ENCODE measurements at places on chromosomes 4 and X. TPM values are rescaled to one million over a fixed set of nuclear protein-coding genes. Genes with fewer than 3 reads are reported as not detected.

- no peak for DNase-seq
- peaks cover 5% of the 10 kb centered on the region for H3K36me3 ChIP-seq
- peaks cover 7% of the 10 kb centered on the region for H3K4me1 ChIP-seq
- H3K27ac ChIP-seq: no peak overlapping the region
- no peaks in the 10 kb centered on the region for H3K27me3 ChIP-seq
Measured at GRCh38 chr4:139025841-139026240, 10.3 kb downstream of the NOCT start.

DNA sequence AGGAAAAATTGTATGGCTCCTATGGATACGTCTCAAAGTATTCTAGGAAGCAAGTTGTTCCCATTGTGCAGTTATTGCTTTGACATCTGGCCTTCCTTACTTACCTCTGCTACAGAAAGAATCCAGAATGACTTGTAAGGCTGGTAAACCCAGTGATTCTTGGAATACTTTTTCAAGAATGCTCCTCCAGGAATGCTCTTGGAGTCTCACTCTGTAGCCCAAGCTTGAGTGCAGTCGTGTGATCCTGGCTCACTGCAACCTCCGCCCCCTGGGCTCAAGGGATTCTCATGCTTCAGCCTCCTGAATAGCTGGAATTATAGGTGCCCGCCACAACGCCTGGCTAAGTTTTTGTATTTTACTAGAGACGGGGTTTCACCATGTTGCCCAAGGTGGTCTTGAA is 38.1 kb downstream of the GAB1 start:
- no peak overlapping the region for H3K4me3 ChIP-seq
- peaks cover 1% of the 10 kb centered on the region for H3K27me3 ChIP-seq
- H3K36me3 ChIP-seq: no peaks in the 10 kb centered on the region
- no peaks in the 10 kb centered on the region for H3K4me1 ChIP-seq
- no peak overlapping the region for H3K27ac ChIP-seq

DNA sequence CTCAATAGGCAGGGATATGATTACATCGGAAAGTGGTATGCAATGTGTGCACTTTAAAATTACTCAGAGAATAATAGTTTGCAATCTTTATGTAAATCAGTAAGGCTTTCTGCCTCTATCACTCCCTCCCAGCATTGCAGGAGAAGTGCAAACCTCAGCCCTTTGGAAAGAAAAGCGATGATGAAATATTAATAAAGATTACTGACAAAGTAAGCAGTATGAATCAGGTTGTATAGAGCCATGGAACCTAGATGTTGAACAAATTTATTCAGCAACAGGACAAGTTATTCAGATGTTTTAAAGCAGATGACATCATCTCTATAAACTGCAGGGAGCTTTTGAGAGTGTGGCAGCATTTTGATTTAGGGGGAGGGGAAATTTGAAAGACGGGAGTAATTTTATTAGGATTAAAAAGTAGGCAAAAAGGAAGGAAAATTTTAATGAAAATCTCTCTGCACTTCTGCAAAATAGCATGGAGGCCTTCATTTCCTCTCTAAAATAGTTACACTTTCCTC is 631.7 kb upstream of the GRIA3 start:
- no peaks in the 10 kb centered on the region for H3K4me1 ChIP-seq
- H3K27ac ChIP-seq: no peak overlapping the region
- no peaks in the 10 kb centered on the region for H3K27me3 ChIP-seq
- H3K36me3 ChIP-seq: no peaks in the 10 kb centered on the region

DNA sequence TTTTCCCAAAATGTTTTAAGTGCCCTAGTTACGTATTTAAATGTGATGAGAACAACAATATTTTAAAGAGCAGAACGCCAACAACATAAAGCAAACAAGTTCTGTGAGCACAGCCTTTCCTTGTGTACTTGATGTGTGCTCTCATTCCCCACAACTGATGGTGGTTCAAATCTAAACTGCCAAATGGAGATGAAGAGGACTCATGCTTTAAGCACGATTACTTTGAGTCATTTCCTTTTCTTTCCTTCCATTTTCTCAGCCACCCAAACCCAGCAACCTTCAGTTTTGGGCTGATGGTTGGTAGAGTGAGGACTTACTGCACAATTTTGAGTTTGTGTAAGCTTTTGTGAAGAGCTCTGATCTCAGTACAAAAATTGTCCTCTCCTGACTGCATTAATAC is 1.7 kb downstream of the NSD2 start:
- H3K4me3 ChIP-seq: peak overlapping the region; percentile 89
- H3K36me3 ChIP-seq: peaks cover 14% of the 10 kb centered on the region
- H3K27ac ChIP-seq: peak overlapping the region; percentile 95

- H3K36me3 ChIP-seq: no peaks in the 10 kb centered on the region
- no peak overlapping the region for H3K27ac ChIP-seq
- peaks cover 8% of the 10 kb centered on the region for H3K4me1 ChIP-seq
- no peaks in the 10 kb centered on the region for H3K27me3 ChIP-seq
- H3K4me3 ChIP-seq: no peak overlapping the region
- DNase-seq: no peak
Measured at GRCh38 chrX:24231131-24231540, 81.6 kb downstream of the ZFX start.

GRCh38 chr4:141009931-141010330 is 123.3 kb downstream of the RNF150 start:
- H3K4me1 ChIP-seq: no peaks in the 10 kb centered on the region
- H3K36me3 ChIP-seq: no peaks in the 10 kb centered on the region
- H3K4me3 ChIP-seq: no peak overlapping the region
- H3K27me3 ChIP-seq: no peaks in the 10 kb centered on the region

DNA sequence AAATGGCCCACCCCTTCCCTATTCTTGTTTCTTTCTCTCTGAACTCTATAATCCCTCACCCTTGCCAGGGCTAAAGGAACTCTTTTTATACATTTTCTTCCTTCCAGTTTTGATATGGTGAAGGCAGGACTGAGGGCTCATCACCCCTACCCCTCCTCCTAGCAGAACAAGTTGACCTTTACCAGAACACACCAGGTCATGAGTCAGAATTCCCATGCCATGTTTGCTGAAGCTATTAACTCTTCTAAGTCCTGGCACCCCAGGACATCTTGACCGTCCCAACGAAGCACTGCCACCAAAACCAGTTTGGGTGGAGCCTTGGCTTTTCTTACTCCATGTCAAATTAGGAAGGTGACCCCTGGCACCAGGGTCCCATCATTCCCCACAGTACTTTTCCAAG is 57.5 kb upstream of the DYNLT3 start:
- no peak for DNase-seq
- no peak overlapping the region for H3K4me3 ChIP-seq
- H3K4me1 ChIP-seq: peaks cover 3% of the 10 kb centered on the region
- peaks cover 20% of the 10 kb centered on the region for H3K27me3 ChIP-seq

- H3K27me3 ChIP-seq: no peaks in the 10 kb centered on the region
- no peaks in the 10 kb centered on the region for H3K36me3 ChIP-seq
- no peaks in the 10 kb centered on the region for H3K4me1 ChIP-seq
- no peak for DNase-seq
- no peak overlapping the region for H3K27ac ChIP-seq
Measured at GRCh38 chr4:180587379-180587778, 1655.8 kb upstream of the TENM3 start.

The ZDHHC15 gene
- 0.22 TPM for total RNA-seq

The FGG gene
- not detected for total RNA-seq

The USP53 gene
- total RNA-seq: 10.5 TPM

The RAB9B gene
- total RNA-seq: 0.44 TPM

Data from activated CD4-positive, alpha-beta memory T cell treated with anti-CD3 and anti-CD28 coated beads for 36 hours (primary cell).